ENCODE measurements at places on chromosomes 11 and 22.

- no peak for DNase-seq
These were observed 415.7 kb downstream of the SOX6 start for GRCh38 chr11:15940462-15941205.

DNA sequence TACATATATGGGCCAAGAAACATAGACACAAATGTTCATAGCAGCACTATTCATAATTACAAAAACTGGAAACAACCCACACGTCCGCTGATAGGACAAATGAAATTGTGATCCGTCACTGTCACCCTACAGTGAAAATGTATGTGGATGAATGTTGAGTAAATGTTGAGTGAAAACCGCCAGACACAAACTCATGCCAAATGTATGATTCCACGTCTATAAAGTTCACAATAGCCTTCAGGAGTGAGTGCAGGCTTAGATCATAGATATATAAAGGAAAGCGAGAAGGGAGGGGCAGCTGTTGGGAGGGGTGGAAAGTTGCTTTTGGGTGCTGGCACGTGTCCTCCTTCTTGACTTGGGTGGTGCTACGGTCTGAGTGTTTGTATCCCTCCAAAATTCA is 33.6 kb downstream of the DBX1 start:
- no peak for DNase-seq

- DNase-seq = no peak
These were observed 5.1 kb downstream of the PGGHG start for GRCh38 chr11:293852-294661.

DNA sequence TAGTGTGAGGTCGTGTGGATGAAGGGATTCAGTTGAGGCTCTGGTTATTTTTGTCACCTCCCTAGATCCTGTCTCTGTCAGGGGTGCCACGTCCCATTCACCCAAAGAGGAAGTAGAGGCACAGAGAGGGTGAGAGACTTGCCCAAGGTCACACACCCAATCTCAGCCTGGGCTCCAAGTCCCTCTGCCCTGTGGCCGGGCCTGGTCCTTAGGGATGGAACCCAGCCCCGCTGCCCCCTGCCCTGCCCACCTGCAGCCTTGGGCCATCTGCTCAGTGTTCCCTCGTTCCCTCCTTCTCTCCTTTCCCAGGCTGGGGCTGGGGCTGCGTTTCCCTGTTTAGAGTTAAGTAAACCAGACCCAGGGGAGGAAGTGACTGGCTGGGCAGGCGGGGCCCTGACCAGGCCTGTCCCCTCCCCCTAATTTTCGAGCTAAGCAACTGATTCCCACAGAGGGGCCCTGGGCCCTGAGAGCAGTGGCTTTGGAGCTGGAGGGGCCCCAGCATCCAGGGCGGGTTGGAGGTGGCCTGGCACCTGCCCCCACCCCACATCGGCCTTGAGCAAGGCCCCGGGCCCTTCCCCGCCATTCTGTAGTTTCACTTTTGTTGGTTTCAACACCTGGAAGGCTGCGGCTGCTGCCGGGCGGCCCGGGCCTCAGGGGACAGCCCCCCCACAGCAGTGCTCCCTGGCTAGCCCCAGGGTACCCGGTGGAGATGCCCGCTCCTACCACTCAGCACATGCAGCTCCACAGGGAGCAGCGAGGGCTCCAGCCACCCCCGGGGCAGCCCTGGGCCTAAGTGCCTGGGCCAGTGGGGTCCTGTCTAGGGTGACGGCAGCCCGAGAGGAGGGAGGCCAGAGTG is 1.5 kb downstream of the TCIRG1 start:
- no peak for DNase-seq

DNA sequence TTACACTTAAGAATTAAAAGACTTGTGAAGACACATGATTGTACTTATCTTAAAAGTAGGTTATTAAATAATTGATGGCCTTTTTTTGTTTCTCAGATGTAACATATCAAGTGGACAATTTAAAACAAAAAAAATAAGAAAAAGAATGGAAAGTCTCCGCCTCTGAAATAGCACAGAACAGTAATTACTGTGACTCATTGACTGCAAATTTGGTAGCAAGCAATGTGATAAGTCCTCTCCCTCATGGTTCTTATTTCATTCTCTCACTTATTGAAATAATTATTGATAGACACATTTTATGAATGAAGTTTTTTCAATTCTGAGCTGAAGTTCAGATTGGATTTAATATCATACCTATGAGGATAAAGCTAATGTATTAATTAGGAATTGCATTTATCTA is 717.9 kb upstream of the LUZP2 start:
- no peak for DNase-seq

GRCh38 chr11:110613197-110613918 is 98.9 kb downstream of the ARHGAP20 start:
- no peak for DNase-seq

DNA sequence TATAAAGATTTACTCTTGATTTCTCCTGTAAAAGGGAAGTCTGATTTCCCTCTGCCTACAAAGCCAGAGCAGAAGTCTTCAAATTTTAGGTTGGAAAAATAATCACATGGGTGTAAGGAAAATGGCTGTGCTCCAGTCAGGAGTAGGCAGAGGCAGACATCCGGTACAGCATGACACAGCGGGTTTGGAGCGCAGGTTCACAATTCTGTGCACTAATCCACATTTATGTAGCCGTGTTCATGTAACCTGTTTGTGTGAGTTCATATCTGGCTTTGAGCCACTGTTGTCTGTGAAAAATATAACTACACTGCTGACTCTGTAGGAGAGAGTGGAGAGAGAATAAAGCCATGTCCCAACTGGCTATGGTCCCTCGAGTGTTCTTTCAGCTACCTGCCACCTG is 248.0 kb downstream of the CASP12 start:
- DNase-seq = peak; percentile 33

Measured in T47D (cell line).